ENCODE measurements at places on chromosomes 1 and 21. TPM values are rescaled to one million over a fixed set of nuclear protein-coding genes. Genes with fewer than 3 reads are reported as not detected.

DNA sequence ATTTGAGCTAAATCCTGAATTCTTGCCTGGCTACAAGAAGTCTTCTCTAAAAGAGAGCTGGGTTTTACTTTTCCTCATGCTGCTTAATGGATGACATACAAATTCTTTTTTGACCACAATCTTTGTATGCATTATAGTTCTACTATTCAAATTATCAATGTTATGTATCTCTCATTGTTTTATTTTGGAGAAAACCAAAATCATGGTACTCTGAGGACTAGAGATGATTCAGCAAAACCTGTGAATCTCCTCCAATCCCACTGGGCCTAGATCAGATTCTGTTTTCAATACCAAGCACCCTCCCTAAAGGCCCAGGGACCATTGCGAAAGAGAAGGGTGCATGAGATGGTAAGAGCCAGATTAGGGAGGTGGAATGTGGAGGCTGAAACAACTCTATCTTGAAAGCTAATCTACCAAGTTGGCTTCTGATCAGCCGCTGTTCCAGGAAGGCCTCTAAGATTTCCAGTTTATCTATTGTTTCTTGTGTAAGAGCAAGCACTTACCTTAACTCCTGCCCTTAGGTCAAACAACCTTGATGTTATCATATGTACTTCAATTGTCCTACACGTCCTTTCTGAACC lies 547.2 kb downstream of the PLPP3 start:
- H3K36me3 ChIP-seq = no peaks in the 10 kb centered on the region
- H3K4me3 ChIP-seq = no peak overlapping the region
- H3K4me1 ChIP-seq = no peaks in the 10 kb centered on the region
- no peaks in the 10 kb centered on the region for H3K27me3 ChIP-seq

- H3K4me1 ChIP-seq = no peaks in the 10 kb centered on the region
- no peak overlapping the region for H3K4me3 ChIP-seq
- DNase-seq = no peak
- peaks cover 14% of the 10 kb centered on the region for H3K27me3 ChIP-seq
- no peaks in the 10 kb centered on the region for H3K36me3 ChIP-seq
Measured at GRCh38 chr1:4894566-4894965, 240.2 kb downstream of the AJAP1 start.

DNA sequence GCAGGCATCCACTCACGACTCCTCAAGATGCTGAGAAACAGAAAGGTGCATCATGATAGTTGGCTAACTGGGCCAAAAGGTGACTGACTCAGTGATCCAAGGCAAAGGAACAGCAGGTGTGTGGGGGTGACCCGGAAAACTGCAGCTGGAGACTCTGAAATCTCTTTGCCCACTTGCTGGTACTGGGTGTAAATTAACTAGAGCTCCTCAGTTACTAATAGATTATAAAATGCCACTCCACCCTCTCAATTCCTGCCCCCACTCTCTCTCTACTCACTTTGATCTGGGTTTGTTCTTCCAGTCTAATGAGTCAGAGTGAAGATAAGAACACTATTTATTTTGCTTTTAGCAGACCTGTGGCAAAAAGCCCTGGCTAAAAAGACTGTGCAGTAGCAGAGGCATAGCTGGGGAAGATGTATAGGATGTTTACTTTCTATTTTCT lies 7.2 kb upstream of the PIGC start:
- H3K4me3 ChIP-seq = peak overlapping the region; percentile 36

Gene STK40
- total RNA-seq = 57.4 TPM
